ENCODE measurements at places on chromosomes 4 and X.

- DNase-seq: peak; percentile 68
Observed at GRCh38 chr4:186554539-186554913, 841 bp downstream of the MTNR1A start.

GRCh38 chrX:109782994-109783700 is 50.1 kb upstream of the ACSL4 start:
- no peak for DNase-seq

GRCh38 chr4:55574252-55574651 is 17.8 kb downstream of the PDCL2 start:
- DNase-seq: no peak

DNA sequence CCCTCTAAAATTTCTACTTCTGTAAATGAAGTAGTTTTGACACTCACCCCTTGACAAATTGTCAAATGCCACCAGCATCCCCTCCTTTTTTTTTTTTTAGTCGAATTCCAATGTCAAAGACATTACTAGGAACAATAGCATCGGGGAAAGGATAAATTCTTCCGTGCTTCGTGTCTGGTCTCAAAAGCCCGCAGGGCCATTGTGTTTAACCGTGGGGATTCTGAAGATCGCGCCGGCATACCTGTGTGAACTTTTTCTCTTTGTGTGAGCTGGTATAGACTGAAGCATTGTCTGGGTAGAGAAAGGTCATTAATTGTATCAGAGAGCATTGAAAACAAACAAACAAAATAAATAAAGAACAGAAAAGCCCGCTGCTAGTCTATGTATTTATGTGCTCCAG is 313.9 kb downstream of the ASMT start:
- DNase-seq: peak; percentile 35

DNA sequence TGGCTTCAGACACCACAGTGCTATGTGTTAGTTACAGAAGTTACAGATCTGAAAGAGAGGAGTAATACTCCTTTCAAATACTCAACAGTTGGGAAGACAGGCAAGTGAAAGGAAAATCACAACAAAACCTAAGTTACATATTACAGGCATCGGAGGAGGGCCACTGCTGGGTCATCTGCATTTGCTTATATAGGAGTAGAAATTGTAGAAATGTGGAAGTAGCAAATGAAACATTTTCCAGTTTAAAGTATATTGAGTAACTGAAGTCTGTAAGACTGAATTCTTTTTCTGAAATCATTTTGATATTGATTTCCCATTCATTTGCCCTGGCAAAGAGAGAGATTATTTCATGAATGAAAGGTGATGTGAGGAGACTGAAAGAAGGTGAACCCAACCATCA is 201.7 kb downstream of the SPRY1 start:
- DNase-seq: no peak

GRCh38 chr4:57410331-57411052 is 300.3 kb upstream of the IGFBP7 start:
- DNase-seq: no peak

DNA sequence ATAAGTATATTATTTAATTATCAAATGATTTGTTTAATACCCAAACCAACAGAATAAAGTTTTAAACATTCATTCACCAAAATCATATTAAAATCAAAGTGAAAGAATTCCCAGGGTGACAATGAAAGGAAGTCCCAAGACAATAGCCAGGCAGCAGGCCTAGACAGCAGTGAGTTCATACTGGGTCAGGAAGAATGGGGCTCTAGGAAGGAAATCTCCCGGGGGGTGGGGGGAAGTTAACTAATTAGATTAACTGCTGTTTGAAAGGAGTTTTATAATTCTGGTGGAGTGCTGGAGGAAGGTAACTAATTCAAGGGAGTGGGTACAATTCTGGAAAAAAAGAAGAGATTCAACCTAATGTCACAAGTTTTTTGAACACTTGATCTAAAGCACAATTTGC is 104.1 kb downstream of the ZAR1 start:
- peak; percentile 20 for DNase-seq

DNA sequence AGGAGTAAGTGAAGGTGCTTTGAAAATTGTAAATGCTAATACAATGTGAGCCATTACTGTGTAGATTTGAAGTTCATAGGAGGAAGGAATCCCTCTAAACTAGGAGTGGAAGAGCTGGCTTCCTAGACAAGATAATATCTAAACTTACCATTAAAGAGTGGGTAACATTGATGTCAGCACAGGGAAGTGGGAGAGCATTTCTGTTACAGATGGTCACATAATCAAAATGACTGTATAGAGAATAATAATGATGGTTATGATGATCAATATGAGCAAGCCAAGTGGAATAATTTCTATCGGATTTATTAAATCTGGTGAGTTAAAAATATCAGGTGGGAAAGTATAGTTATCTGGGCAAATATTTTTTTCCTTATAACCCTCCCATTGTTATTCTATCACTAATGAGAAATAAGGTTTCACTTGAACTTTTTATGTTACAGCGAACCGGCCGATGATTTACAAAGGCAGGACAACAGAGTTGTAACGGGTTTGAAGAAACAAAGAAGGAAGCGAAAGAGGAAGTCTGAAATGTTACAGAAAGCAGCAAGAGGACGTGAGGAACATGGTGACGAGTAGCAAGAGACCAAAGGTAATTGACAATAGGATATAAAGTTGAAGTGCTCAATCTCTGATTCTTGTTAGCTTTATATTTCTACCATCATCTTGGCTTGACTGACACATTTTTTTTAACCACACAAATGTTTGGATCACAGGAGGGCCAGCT is 43.5 kb downstream of the FMR1NB start:
- DNase-seq: no peak

DNA sequence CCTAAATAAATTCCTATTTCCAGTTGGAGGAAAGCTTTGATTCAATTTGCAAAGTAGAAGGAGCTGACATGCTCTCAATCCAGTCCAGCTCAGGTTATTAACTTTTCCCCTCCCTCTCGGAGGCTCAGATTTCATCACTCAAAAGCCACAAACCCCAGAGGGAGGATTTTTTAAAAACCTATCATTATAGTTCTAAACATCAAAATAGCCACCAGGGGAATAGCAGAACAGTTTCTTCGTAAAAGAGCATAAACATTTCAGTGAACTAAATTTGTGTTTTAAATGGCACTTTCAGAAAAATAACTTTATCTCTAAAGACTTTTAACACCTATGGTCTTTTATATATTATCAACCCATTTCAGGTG is 8.8 kb downstream of the GPRIN3 start:
- DNase-seq: no peak

DNA sequence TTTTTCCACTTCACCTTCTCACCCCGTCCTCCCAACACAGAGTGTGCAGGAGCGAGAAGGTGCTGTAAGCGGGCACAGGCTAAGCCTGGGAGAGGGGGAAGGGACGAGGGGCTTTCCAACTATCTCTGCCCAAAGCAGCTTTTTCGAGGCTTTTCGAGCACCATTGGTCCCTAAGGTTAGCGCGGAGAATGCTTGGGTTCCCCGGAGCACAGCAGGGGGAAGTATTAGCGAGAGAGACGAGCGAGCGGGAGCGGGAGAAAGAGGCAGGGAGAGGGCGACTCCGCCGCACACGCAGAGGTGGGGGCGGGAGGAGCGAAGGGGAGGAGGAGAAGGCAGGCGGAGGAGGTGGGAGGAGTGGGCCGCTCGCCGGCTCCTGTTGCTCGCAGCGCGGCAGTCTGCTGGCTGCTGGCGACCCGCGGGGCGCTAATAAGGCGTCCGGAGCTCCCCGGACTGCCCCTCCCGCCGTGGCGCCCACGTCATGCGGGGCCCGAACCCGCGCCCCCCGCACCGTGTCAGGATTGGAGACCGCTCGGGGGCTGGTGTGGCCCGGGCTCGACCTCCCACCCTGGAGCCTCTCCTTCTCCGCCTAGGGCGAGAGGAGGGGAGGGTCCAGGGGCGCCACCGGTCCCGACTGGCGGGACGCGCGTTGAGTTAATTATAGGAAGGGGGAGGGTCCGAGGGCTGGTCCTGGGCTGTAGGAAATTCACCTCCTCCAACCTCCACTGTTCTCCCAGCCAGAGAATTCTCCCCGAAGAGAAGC is at the start of gene ADAMTS3:
ADAMTS3 (minus strand) TSS at position 263 of the 760 bp plus-strand sequence. CDS start 459 bp downstream, outside the sequence.
- peak; percentile 90 for DNase-seq

- no peak for DNase-seq
Observed at GRCh38 chrX:134144231-134144630, 92.8 kb upstream of the CCDC160 start.

DNA sequence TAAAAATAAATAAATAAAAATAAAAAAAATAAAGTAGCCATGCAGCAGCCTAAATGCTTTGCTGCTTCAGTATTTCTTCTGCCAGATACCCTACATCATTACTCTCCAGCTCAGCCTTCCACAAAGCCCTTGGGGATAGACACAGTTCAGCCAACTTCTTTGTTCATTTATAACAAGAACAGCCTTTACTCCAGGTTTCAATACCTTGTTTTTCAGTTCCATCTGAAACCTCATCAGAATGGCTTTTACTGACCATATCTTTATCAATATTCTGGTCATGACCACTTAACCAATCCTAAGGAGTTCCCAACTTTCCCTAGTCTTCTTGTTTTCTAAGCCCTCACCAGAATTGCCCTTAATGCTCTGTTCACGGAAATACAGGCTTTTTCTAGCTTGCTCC is 128.3 kb upstream of the MED14 start:
- no peak for DNase-seq

DNA sequence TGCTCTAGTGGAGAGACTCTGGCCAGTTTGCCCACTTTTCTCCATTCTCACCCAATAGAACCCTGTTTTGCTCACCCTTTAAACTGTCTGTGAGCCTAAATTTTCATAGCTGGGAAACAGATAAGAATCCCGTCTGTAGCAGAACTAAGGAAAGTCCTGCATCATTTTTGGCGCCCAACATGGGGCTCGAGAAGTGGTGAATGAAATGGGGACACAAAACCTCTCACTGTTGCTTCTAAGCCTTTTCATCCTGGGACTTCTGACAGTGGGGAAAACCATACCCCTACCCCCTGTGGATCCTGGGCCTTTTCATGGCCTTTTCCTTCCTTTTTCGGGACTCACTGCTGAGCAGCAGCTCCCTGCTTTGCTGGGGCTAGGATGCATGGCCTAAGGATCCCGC is 189.9 kb downstream of the INPP4B start:
- no peak for DNase-seq

DNA sequence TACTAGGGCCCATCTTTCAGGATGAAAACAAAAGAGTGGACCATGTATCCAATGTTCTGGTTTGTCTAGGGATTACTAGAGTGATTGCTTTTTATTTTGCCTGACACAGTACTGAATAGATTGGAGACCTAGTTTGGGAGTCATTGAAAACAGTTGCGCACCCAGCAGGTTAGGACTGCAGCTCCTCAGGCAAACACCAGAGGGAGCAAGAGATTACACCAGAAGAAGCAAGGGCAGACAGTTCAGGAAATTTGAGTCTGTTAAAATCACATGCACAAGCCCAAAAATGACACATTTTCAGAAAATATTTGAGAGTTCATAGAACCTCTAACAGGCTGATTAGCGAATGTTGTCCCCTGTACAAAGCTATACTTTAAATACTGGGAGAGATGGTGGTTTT is 55.6 kb downstream of the CYLC1 start:
- DNase-seq: peak; percentile 10

GRCh38 chr4:33780952-33781791 is 2463.1 kb downstream of the ARAP2 start:
- DNase-seq: no peak

GRCh38 chr4:145879598-145879997 is 59.0 kb downstream of the ZNF827 start:
- no peak for DNase-seq

DNA sequence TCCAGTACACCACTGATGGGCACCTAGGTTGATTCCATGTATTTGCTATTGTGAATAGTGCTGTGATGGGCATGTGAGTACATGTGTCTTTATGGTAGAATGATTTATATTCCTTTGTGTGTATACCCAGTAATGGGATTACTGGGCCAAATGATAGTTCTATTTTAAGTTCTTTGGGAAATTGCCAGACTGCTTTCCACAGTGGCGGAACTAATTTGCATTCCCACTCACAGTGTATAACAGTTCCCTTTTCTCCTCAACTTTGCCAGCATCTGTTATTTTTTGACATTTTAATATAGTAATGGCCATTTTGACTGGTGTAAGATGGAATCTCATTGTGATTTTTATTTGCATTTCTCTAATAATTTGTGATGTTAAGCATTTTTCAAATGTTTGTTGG is 25.9 kb downstream of the CC2D2A start:
- DNase-seq: no peak

GRCh38 chr4:124037236-124037635 is 640.6 kb downstream of the SPRY1 start:
- no peak for DNase-seq

- no peak for DNase-seq
Observed at GRCh38 chrX:54427837-54428424, 12.3 kb upstream of the TSR2 start.

DNA sequence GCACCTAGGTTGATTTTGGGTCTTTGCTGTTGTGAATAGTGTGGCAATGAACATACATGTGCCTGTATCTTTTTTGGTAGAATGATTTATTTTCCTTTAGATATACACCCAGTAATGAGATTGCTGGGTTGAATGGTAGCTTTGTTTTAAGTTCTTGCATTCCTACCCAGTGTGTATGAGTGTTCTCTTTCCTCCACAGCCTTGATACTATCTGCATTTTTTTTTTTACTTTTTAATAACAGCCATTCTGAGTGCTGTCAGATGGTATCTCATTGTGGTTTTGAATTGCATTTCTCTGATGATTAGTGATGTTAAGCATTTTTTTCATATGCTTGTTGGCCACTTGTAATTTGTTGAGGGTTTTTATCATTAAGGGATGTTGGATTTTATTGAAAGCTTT is 351.8 kb upstream of the GNPDA2 start:
- no peak for DNase-seq

- no peak for DNase-seq
Observed at GRCh38 chrX:13287816-13288215, 32.0 kb downstream of the ATXN3L start.

DNA sequence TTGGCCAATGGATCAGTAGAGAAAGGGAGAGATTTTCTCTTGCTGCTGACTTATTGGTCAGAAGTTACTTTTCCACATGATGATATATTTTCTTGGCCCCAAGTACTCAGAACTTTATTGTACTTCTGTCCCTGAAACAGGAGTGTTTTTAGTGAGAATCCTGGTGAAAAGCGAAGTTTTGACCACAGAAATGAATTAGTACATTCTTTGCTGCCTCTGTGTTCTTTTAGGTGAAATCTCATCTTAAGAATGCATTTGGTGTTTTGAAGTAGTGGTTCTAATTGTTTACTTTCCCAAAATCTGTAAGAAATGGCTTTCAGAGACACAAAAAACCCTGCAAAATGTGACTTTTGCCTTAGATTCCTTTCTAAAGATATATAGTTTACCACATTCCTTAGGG is 240.4 kb downstream of the FRMPD4 start:
- no peak for DNase-seq

- DNase-seq: no peak
Observed at GRCh38 chr4:48195374-48195773, 61.3 kb upstream of the TXK start.

Data from H7 (cell line).